Progenitor cell of endocrine pancreas (in vitro differentiated cells): ENCODE measurements at places on chromosomes 7 and 10.

- no peak overlapping the region for H3K27ac ChIP-seq
- H3K27me3 ChIP-seq: peaks cover 3% of the 10 kb centered on the region
- no peaks in the 10 kb centered on the region for H3K4me1 ChIP-seq
- H3K4me3 ChIP-seq: no peak overlapping the region
Observed at GRCh38 chr7:68074242-68074641, 1077.6 kb downstream of the TYW1 start.

GRCh38 chr7:80263333-80263732 is 128.7 kb downstream of the GNAI1 start:
- H3K4me1 ChIP-seq: no peaks in the 10 kb centered on the region
- H3K27me3 ChIP-seq: no peaks in the 10 kb centered on the region
- no peak overlapping the region for H3K27ac ChIP-seq
- no peaks in the 10 kb centered on the region for H3K36me3 ChIP-seq
- no peak overlapping the region for H3K4me3 ChIP-seq
- DNase-seq: no peak

- peaks cover 26% of the 10 kb centered on the region for H3K36me3 ChIP-seq
- DNase-seq: no peak
- no peak overlapping the region for H3K4me3 ChIP-seq
- H3K4me1 ChIP-seq: no peaks in the 10 kb centered on the region
- no peak overlapping the region for H3K27ac ChIP-seq
Observed at GRCh38 chr7:111987115-111987826, 218.9 kb downstream of the DOCK4 start.

GRCh38 chr10:50593523-50594376 is 30.0 kb downstream of the SGMS1 start:
- no peak overlapping the region for H3K27ac ChIP-seq
- no peak overlapping the region for H3K4me3 ChIP-seq
- DNase-seq: no peak
- peaks cover 4% of the 10 kb centered on the region for H3K4me1 ChIP-seq
- H3K36me3 ChIP-seq: peaks cover 2% of the 10 kb centered on the region
- H3K27me3 ChIP-seq: no peaks in the 10 kb centered on the region

DNA sequence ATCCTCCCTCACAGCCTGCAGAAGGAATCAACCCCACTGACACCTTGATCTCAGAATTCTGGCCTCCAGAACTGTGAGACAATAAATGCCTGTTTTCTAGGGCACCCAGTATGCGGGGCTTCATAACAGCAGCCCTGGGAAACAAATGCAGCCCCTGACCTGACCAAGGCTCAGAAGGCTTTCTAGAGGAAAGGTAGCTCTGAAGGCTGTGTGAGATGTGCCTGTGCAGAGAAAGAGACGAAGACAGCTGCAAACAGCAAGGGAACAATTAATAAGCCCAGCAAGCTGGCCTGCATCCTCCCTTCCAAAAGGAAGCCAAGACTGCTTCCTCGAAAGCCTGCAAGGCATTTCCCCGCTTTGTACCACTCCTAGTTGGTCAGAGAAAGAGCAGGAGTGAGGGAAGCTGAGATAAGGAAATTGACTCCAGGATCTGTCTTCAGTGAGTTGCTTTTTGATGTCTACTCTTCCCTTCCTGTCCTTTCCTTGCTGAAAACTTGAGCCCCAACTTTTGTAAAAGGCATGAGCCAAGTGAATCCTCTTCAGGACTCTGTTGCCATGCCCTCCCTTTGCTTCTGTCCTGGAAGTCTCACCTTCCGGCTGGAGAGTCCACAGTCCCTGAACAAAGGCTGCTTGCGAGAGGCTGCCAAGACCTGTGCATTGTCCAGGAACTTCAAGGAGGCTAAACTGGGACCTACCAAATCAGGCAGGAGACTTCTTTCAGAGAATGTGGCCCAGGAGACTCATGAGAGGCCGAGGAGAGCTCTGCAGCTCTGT is 71.2 kb upstream of the ARID5B start:
- H3K36me3 ChIP-seq: peaks cover 3% of the 10 kb centered on the region
- no peak for DNase-seq
- H3K27me3 ChIP-seq: no peaks in the 10 kb centered on the region

- H3K27me3 ChIP-seq: peaks cover 21% of the 10 kb centered on the region
- H3K36me3 ChIP-seq: no peaks in the 10 kb centered on the region
- no peak overlapping the region for H3K4me3 ChIP-seq
- no peak overlapping the region for H3K27ac ChIP-seq
Observed at GRCh38 chr7:69217516-69218350, 380.5 kb upstream of the AUTS2 start.

GRCh38 chr7:133484086-133484485 is 231.2 kb downstream of the EXOC4 start:
- no peak for DNase-seq
- H3K27me3 ChIP-seq: no peaks in the 10 kb centered on the region
- no peaks in the 10 kb centered on the region for H3K4me1 ChIP-seq
- peaks cover 6% of the 10 kb centered on the region for H3K36me3 ChIP-seq
- no peak overlapping the region for H3K27ac ChIP-seq

DNA sequence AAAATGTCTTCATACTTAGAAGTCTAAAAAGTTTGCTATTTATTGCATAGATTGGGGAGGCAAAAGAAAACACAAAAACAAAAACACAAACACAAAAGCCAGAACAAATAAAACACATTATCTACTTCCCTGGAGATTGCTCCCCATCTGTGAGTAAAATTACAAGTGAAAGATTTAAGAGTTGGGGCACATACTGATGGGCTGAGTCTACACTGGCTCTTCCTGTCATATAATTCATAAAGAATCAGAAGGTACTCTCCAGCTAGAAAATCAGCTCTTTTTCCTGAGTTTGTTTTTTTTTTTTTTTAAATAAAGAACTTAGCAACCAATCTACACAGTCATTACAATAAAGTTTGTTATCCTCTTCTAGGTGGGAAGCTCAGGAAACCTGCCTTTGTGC is 192.4 kb upstream of the LRRN3 start:
- no peak overlapping the region for H3K27ac ChIP-seq
- H3K4me1 ChIP-seq: no peaks in the 10 kb centered on the region
- H3K27me3 ChIP-seq: no peaks in the 10 kb centered on the region
- H3K36me3 ChIP-seq: no peaks in the 10 kb centered on the region
- DNase-seq: no peak

GRCh38 chr10:70661623-70662361 is 10.5 kb upstream of the ADAMTS14 start:
- H3K4me3 ChIP-seq: no peak overlapping the region
- H3K27me3 ChIP-seq: no peaks in the 10 kb centered on the region
- H3K4me1 ChIP-seq: no peaks in the 10 kb centered on the region
- no peaks in the 10 kb centered on the region for H3K36me3 ChIP-seq

DNA sequence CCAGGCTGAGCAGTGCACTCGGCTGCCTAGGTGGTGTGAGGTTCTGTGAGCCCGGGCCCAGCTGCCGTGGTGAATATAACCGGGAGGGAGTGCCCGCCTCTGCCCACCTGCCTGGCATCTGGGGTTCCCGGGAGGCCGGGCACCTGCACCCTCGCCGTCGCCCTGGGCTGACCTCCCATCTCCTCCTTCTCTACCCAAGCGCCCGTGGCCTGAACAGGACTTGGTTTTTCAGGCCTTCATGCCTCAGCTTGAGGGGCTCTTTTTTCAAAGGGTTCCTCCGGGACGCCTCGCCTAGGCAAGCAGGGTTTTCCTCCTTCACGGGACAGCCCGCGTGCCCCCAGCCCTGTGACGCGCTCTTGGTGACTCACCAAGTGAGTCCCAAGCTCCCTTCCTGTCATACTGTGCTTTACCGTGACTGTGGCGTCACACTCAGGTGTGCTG is 9.9 kb downstream of the INPP5A start:
- H3K27me3 ChIP-seq: no peaks in the 10 kb centered on the region
- H3K4me3 ChIP-seq: no peak overlapping the region
- peaks cover 10% of the 10 kb centered on the region for H3K4me1 ChIP-seq
- no peaks in the 10 kb centered on the region for H3K36me3 ChIP-seq
- H3K27ac ChIP-seq: no peak overlapping the region
- no peak for DNase-seq

- peaks cover 19% of the 10 kb centered on the region for H3K4me1 ChIP-seq
- peaks cover 73% of the 10 kb centered on the region for H3K27me3 ChIP-seq
- H3K27ac ChIP-seq: peak within 1 kb of the TSS; percentile 91
- no peak for DNase-seq
Observed at GRCh38 chr10:8054494-8055407, at the start of gene GATA3. TSS of gene GATA3 (plus strand) at chr10:8054688. CDS start at chr10:8055656, 968 bp downstream.
